ENCODE measurements at places on chromosomes 5 and 9. TPM values are rescaled to one million over a fixed set of nuclear protein-coding genes. Genes with fewer than 3 reads are reported as not detected.

Gene CDH6
- total RNA-seq, result not detected

Gene F2RL1
- total RNA-seq, result 57.2 TPM

Gene SLC45A2
- under 0.01 TPM for total RNA-seq

Gene MAST4
- total RNA-seq, result 108 TPM

Gene IL5
- not detected for total RNA-seq

Gene SPINK7
- not detected for total RNA-seq

Gene SLC46A2
- not detected for total RNA-seq

Gene VDAC1
- 181 TPM for total RNA-seq

Gene FBP2
- total RNA-seq, result not detected

Gene ESM1
- total RNA-seq, result not detected

Gene ANKH
- total RNA-seq, result 67.7 TPM

Gene CNTNAP3
- 23.7 TPM for total RNA-seq

Gene ABLIM3
- 17.3 TPM for total RNA-seq

Gene PCDHA8
- not detected for total RNA-seq

Gene PCDH12
- 0.17 TPM for total RNA-seq

Gene EXD3
- 9.1 TPM for total RNA-seq

Gene OLFM1
- total RNA-seq, result 0.17 TPM

Gene OR13C3
- total RNA-seq, result not detected

Gene RORB
- 0.17 TPM for total RNA-seq

Gene S100Z
- not detected for total RNA-seq

Gene IL31RA
- 0.50 TPM for total RNA-seq

Gene C9orf43
- 0.83 TPM for total RNA-seq

Gene IGFBPL1
- not detected for total RNA-seq

Gene FOXD4L3
- 0.61 TPM for total RNA-seq

Gene LHX3
- not detected for total RNA-seq

Gene CCNO
- 2.7 TPM for total RNA-seq
